ENCODE measurements at places on chromosomes 11 and 22.

DNA sequence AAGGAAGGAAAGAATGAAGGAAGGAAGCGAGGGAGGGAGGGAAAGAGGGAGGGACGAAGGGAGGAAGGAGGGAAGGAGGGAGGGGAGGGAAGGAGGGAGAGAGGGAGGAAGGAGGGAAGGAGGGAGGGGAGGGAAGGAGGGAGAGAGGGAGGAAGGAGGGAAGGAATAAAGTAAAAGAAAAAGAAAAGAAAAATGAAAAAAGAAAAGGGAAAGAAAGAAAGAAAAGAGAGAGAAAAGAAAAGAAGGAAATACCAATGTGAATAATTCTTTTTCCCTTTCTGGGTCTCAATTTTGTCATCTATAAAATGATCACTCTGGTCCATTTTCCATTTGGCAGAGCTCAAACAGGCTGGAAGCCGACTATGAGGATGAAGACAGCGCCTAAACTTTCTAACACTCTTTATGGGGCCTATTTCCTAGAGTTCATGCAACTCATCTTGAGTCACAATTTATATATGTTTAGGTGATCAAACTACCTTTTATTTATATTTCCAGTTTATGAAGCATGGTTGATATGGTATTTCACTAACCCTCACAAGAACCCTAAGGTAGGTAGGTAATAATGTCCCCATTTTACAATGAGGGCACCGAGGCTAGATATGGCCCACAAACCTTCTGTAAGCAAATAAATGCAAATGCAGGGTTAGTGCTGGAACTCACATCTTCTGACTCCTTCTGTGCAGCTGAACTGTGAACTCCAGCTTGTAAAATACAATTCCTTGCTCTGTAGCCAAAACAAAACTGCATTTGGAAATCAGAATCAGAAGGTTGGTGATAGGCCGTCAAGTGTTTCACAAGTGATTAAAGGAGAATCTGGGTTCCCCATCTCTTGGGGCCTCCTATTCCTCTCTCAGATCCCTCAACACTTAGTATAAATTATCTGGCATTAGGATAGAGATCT, 434.3 kb downstream of the ETS1 start:
- no peak for DNase-seq

DNA sequence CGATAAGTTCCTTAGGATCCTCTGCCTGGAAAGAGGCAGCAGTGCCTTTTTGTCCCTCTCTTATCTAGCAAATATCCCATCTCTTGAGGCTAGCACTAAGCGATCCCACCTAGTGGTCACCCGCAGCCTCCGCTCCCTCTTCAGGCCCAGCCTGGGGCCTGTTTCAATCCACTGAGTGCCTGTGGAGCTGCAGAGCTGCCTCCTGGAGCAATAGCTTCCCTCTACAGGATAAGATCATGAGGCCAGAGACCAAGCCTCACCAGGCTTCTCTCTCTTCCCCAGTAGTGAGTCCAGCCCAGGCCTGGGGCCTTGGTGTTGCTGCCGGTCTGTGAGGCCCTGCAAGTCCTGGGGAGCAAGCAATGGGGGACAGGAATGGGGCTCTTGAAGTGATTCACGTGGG, 65.8 kb downstream of the SLC22A12 start:
- DNase-seq = no peak

- DNase-seq = no peak
These were observed 36.0 kb upstream of the MYH9 start for GRCh38 chr22:36423461-36424404.

DNA sequence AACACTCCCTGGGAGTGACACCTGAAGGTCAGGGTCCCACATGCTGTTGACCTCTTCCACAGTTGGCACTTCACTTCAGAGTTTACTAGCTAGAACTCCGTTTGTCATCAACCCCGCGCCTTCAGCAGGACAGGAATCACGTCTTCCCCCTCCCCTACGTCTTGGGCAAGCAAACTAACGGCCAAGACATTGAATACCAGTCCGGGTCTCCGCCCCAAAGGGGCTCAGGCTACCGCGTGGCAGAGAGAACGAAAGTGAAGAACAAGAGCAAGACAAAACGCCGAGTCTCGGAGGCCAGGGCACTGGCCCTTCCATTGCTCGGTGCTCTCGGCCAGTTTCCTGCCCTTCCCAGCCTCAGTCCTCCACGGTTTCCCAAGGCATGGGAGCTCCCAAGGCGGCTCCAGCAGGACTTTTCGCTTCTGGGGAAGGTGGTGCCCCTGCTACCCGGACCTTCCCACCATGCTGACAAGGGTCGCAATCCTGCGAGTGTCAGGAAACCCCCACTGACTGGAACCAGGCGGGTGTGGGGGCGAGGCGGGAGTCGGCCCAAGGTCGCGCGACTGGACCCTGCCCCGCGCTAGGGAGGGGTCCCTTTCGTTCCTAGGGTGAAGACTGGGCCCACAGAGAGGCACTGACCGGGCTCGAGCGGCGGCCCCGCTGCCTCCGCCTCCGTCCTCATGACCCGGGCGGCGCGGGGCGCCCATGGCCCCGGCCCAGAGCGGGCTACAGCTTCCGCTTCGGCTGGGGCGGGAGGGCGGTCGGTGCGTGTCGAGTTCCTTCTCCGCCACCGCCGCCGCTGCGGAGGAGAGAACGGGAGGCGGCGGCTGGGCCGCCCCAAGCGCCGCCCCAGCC, at the start of gene GUCD1:
Gene GUCD1 (minus strand): TSS at position 826 of the 852 bp plus-strand sequence. CDS start 147 bp downstream, at position 679.
- peak; percentile 58 for DNase-seq

GRCh38 chr11:118689503-118689851, 10.0 kb upstream of the TREH start:
- no peak for DNase-seq

GRCh38 chr11:91433284-91434010, 791.2 kb upstream of the FAT3 start:
- DNase-seq = no peak

- no peak for DNase-seq
These were observed 91.3 kb downstream of the CDKN1C start for GRCh38 chr11:2794046-2794967.

- no peak for DNase-seq
These were observed 44.6 kb downstream of the PRCP start for GRCh38 chr11:82855616-82856015.

- DNase-seq = peak; percentile 1
These were observed 8.0 kb downstream of the RIBC2 start for GRCh38 chr22:45421349-45422055.

- DNase-seq = no peak
These were observed 22.5 kb upstream of the ALG8 start for GRCh38 chr11:78161962-78162371.

DNA sequence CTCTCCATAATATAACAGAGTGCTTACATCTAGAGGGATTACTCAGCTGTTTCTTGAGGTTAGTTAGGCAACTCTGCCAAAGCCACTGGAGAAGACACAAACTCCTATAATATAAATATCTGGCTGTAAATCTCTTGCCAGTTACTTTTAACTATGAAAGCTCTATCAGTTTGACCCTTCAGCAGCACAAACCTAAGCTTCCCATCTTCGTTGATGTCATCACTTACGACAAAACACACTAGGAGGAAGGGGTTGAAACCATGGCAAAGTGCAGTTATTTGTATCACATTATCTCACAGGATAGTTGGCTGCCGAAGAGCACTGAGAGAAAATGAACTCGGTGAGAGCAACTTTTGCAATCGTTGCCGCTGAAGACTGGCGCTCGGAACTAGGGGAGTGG, 922.1 kb downstream of the OPCML start:
- DNase-seq = no peak

GRCh38 chr22:27153386-27153785, 496.0 kb downstream of the MIAT start:
- no peak for DNase-seq

DNA sequence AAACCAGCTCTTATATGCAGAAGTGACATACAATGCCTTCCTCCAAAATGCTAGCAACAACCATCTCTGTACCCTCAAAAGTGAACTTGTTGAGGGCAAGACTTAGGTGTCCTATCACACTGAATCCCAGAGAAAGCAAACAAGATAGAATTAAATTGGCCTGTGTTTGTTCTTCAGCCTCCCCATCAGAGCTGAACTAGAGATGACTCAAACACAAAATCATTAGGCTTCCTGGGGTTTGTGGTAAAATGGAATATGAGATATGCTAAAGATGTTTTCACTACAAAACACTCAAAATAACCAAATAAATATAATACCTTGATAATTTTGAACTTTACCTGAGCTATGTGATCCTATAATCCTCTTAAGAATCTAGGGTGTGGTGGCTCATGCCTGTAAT, 31.6 kb downstream of the ZNF214 start:
- DNase-seq = no peak

GRCh38 chr11:35016916-35017315, 100.5 kb downstream of the PDHX start:
- DNase-seq = no peak

DNA sequence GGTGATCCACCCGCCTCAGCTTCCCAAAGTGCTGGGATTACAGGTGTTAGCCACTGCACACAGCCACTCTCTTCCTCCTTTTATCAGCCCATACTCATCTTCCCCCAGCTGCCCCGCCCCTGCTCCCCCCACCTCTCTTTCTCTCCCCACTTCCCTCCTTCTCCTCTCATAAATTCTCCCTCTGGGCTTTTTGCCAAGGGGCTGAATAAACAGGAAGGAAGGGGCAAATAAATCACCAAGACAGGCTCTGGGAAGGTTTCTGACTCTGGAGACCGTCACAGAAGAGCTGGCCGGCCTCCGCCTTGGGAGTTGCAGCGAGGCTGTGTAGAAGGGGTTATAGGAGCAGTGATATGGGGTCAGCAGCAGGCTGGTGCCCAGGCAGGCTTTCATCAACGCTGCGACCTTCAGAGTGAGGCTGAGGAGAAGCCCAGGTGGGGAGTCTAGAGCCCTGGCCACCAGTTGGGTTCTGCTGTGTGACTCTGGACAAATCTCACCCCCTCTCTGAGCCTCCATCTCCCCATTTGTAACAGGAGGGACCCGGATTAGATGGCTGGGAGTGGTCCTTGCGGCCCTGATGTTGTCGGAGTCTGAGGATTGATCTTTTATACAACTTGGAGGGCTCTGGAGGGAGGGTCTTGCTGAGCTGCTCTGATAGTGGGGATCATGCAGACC, 62.6 kb upstream of the RASD2 start:
- no peak for DNase-seq

DNA sequence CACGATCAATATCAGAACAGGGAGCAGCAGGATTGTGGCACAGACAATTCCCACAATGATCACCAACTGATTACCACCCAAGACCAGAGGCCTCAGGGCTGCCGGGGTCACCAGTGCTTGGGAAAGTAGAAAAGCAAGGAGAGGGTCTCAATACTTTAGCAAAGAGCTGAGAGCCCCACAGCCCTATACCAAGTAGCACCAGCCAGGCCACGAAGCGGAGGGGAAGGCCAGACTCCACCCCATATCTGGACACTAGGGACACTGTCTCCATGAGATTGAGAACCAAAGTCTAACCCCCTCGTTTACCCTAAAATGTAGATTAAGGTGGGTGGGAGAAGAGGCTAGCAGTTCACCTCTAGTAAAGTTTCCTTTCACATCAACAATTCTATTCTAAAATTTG, 24.1 kb upstream of the SCN2B start:
- no peak for DNase-seq

GRCh38 chr11:69807106-69807815, 12.0 kb downstream of the FGF3 start:
- no peak for DNase-seq

DNA sequence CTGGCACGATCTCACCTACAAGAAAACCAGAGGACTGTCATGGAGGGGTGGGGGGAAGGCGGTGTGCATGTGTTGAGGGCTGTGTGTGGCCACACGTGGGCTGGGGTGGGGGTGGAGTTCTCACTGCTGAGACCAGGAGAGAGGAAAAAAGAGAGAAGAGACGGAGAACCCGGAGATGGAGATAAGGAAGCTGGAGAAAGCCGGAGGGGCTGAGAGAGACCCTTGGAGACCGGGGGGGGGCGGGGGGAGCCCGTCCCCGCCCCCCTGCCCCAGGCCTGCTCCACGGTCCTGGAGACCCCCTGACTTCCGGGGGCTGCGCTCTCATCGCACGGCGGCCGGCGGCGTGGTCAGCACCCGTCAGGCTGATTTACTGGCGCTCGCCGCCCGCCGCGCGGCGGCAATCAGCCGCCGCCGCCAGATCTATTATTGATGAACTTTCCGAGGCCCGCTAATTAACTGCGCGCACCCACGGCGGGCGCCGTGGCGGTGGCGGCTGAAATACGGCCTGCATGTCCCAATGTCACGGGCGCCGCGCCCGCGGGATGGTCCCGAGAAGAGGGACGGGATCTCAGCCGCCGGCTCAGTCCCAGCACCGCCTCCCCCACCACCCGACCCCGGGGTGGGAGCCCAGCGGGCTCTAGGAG, 187.4 kb downstream of the MN1 start:
- DNase-seq = no peak

- peak; percentile 82 for DNase-seq
These were observed 23.4 kb downstream of the KRTAP5-5 start for GRCh38 chr11:1652771-1653540.

DNA sequence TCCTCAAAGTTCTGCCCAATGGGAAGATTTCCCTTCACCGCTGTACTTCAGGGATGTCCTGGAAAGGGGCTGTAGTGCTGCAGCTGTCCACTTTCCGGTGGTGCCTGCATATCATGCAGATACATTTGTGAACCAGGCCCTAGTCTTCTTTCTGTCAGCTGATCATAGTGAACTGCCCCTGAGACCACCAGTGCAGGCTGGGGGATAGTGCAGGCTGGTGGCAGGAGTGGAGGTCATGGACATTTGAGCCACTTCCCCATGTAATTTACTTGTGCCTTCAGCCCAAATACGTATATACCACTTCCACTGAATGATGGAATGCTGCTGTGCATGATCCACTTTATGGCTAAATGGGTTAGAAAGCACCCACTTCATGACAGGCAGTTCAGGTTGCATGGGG, 120.0 kb downstream of the ZNF280B start:
- no peak for DNase-seq

- no peak for DNase-seq
These were observed 56.7 kb upstream of the RCN1 start for GRCh38 chr11:32034149-32034548.

DNA sequence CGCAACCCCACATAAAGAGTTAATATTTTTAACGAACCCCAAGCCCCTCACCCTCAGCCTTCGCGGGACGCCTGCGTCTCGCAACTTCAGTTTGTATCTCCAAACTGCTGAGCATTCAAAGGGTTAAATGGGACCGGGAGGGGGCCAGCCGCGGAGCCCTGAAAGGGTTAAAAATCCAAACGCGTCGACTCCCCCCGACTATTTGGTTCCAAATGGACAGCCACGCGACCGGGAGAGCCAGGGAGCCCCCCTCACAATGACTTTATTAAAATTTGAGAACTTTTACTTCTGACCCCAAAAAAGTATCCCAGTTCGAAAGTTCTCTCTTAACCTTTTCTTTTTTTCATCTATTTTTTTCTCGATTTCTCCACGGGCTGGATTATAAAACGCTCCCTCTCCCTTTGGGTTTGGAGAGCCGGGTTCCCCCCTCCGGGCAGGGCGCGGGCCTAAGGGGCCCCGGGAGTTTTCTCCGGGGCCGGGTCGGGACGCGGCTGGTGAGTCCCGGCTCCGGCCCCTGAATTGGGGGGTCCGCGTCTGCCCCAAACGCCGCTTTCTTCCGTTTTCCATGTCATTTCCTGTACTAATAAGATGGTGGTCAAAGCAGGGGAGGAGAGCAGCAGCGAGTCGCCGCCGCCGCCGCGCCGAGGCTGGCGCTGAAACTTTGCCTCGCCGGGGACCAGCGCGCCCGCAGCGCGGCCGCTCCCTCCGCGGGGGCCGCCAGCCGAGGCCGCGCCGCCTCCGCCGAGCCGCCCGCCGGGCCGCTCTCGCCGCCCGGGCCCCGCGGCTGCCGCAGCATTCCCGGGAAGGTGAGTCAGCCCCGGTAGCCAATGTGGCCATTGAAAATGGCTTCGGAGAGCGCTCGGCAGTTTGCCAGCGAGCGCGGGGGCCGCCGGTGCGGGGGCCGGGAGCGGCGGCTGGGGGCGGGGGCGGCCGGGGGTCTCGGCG, at the start of gene PRDM11:
Gene PRDM11 (plus strand): TSS at position 568 of the 945 bp plus-strand sequence. CDS start 35,128 bp downstream, outside the sequence.
- peak; percentile 69 for DNase-seq

All from activated T-cell treated with anti-CD3 and anti-CD28 coated beads, Interleukin-2, amount 50 U/mL, for 48 hours (primary cell).